Hippocampal formation (tissue), 2 donors: ENCODE measurements at places on chromosomes 7 and 10.

GRCh38 chr7:25677595-25677994 is 449.3 kb upstream of the NPVF start:
- DNase-seq, result no peak

GRCh38 chr10:78672918-78673317 is 395.8 kb upstream of the ZMIZ1 start:
- DNase-seq, result no peak

DNA sequence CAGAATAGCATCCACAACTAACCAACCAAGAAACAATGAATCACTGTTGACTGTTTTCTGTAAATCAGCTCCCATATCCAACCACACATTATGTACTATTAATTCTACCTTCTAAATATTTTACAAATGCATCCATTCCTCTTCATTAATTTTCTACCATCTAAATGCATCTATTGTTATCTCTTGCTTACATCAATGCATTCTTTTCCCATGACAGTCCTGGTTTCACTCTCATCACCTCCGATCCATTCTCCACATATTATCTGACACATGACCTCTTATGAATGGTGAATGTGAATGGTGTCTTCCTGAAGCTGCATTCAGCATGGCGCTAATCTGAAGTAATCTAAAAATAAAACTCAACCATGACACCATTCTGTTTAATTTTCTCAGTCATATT is 153.8 kb upstream of the CALCR start:
- DNase-seq, result no peak

DNA sequence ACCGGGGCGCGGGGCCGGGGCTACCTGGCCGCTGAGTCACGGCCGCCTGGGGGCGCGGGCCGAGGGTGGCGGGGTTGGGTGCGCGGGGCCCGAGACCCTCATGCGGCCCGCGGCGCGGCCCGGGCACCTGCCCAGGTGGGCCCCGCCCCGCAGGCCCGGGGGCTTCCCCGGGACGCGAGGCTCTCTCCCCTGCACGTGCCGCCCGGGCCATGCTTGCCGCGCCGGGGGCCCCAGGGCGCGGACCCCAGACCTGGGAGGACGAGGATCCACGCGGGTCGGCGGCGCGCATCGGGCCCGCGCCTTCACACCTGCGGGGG is 402 bp downstream of the MAFK start:
- DNase-seq, result no peak

GRCh38 chr7:123348690-123349089 is 148.9 kb upstream of the SLC13A1 start:
- DNase-seq, result no peak

- no peak for DNase-seq
Measured at GRCh38 chr7:41336455-41336952, 366.4 kb downstream of the INHBA start.

GRCh38 chr7:17274551-17275245 is 23.8 kb upstream of the AHR start:
- no peak for DNase-seq

DNA sequence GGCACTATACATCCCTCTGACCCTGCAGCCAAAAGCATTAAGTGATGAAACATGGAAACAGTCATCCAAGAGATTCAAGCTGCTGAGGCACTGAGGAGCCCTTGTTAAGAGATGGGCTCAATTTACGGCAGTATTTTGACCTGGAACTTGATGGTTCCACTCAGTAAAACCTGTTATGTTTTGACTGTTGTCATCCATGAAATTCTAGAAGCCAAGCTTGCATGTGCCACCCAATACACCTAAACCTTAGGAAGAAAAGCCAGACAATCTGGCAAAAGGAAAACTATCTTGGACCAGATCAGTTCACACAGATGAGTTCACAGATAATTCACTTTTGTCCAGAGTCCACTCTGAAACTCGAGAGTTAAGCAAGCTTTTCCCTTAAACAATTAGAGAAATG is 53.2 kb downstream of the ICA1 start:
- no peak for DNase-seq

GRCh38 chr7:152145853-152146466 is 120.5 kb downstream of the GALNT11 start:
- peak; percentile 43 for DNase-seq

DNA sequence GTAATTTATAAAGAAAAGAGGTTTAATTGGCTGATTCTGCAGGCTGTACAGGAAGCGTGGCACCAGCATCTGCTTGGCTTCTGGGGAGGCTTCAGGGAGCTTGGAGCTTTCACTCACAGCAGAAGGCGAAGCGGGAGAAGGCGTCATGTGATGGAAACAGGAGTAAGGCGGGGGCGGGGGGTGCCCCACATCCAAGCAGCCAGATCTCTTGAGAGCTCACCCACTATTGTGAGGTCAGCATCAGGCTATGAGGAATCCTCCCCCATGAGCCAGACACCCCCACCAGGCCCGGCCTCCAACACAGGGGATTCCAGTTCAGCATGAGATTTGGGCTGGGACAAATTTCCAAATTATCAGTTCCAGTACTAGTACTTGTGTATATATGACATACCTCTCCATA is 46.2 kb downstream of the WDR37 start:
- DNase-seq, result no peak

DNA sequence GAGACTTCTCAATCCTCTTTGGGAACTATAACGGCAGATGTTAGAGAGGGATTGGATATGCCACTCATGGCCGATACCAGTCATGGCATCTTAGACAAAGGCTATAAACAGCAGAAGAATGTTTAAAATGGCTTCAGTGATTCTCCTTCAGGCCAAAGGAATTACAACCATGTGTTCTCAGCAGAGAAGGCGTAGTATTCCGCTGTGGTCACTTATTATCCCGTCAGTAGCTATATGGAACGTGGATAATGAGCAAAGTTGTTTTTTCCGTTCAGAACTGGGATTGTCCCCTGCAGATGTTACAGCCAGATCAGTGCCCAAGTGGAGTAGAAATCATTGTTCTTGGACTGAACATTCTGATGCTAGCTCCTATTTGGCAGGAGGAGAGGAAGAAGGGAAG is 43.1 kb downstream of the TEX36 start:
- no peak for DNase-seq

DNA sequence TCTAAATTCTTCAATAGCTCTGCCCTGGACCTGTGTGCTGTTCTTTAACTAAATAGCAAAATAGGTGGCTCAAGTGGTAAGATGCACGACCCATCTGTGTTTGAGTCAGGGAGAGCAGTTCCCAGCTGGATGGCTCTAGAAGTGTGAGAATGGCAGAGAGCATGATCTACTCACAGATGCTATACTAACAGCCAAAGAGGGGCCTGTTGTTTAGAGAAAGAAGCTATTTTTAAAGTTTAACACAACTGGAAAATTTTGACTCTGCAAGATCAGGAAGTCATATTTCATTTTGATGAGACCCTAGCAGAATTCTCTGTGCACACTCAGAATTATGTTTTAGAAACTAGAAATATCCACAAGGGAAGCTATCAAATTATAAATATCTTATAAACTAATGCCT is 87.4 kb upstream of the PIP4K2A start:
- DNase-seq, result no peak

DNA sequence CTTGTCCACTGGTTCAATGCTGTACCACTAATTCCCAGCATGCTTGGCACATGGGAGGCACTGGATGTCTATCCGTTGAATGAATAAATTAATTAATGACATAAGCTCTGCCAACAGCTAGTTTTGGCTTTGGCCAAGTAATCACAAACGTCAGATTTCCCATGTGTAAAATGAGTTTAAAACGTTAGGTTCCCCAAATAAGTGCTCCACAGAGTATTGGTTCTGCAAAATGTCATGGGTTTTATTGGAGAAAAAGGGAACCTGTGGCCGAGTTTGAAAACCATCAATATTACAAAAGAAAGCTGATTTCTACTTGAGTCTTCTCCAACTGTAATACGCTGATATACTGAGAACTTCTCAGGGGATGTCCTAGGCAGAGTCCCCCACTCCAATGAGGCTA is 23.2 kb downstream of the ELMO1 start:
- DNase-seq, result peak; percentile 16
